ENCODE measurements at places on chromosomes 1 and 21.

GRCh38 chr1:178821134-178821866 lies 49.6 kb downstream of the ANGPTL1 start:
- no peak for DNase-seq

DNA sequence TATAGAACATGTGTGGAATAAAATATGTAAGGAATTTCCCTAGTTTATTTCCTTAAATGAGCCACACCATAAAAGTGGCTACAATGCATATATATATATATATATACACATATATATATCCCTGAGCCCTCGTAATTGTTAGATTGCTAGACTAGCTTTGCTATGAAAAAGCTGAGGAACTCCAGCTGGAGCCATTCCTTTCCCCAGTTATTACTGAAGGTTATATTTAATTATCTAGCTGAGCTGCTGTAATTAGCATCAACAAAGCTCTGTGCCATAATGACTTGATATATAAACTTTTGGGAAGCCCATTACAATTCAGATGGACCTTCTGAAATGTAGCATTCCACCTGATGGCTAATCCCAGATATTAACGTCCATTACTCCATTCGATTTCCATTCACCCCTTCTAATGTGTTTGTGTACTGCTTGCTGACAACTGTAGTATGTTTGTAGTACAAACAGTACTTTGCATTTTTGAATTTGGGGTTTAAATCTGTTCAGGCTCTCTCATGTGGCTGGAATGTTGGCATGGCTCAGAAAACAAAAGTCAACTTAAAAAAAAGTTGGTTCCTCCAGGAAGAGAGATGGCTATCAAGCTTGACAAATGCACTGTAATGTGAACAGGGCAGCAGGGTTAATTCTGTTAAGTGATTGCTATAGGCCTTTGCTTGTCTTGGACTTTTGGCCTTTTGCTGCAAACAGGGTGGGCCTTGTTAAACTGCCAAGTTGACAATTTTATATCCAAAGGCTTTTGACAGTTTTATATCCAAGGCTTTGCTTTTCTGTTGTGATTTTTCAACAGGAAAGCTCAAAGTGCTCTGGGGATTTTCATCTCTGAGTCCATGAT lies 170.0 kb downstream of the LTN1 start:
- DNase-seq, result no peak

DNA sequence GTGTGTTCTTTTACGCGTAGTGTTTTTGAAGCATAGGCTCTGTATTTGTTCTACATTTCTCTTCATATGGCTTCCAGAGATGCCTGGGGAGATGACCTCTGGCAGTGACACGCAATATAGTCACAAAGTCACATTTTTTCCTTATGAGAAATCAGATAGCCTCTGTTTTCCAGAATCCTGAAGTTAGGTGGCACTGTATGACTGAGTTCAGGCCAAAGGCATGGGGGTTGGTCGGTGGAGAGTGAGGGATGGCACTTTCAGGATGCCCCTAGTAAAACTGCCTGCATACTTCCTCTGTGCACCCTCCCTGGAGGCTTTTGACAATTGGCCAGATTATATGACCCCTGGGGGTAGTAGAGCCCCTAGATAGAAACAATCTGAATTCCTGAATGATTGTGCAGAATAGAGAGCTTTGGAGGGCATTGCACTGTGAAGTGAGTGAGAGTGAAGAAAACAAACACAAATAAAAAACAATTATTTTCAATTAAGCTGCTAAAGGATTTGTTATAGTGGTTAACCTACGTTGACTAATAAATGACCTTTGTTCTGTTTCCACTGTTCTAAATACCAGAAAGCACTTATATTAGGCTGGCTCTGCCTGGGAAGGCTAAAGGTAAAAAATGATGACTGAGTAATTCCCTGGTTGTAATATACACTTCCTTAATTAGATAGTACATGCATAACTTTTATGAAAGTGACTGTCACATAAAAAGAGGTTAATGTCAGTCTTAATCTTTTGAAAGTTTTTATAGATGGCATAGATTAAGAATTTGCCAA lies 1660.8 kb downstream of the PLA2G4A start:
- DNase-seq, result peak; percentile 60

- no peak for DNase-seq
These were observed 5.8 kb downstream of the AVPR1B start for GRCh38 chr1:206111271-206111927.

GRCh38 chr1:226444901-226445300 lies 37.0 kb upstream of the PARP1 start:
- DNase-seq, result no peak

DNA sequence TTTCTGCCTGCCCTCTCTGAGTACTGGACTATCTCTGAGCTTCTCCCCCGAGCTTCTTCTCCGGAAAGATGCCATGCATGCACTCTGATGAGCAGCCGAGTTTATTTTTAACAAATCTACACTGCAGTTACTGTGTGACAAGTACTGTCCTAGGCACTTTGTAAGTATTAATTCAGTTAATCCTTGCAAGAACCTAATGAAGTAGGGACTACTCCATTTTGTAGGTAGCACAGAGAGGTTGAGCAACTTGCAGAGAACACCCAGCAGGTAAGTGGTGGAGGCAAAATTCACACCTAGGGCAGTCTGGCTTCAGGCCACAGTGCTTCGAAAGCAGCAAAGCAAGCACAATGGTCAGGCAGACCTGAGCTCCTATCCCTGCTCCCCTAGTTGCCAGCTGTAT lies 3.8 kb upstream of the TAL1 start:
- no peak for DNase-seq

DNA sequence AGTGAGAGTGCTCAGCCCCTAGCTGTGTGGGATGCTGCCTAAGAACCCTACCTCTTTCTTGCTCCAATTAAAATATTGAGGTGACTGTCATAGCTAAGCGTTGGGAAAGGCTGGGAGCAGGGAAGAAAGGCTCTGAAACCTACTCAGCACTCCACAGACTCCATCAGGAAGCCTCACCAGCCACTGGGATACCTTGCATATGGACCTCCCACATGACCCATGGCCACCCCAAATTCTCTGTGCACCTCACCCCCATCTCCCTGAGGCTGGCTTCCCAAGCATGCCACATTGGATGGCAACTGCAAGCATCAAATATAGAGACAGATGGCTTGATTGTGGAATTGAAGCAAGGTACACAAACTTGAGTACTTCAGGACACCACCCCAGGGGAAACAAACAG lies 41.8 kb downstream of the FLVCR1 start:
- DNase-seq, result no peak

DNA sequence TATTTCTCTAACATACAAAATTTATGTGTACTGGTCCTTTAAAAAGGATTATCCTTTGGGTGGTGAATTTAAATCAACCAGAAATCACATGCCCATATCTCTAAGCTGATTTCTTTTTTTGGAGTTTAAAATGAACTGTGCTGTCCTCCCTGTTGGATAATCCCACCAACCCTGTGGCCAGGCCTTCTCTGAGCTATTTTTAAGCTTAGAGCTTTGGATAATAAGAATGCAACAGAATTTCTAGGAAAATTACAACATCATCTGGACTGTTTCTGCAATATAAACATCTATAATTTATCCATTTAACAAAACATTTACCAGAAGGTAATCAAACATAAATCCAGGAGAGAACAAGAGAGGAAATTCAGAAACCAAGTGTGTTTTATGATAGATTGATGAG lies 88.3 kb downstream of the LRRC40 start:
- no peak for DNase-seq

- DNase-seq, result no peak
These were observed 13.3 kb downstream of the ARV1 start for GRCh38 chr1:230992100-230992774.

DNA sequence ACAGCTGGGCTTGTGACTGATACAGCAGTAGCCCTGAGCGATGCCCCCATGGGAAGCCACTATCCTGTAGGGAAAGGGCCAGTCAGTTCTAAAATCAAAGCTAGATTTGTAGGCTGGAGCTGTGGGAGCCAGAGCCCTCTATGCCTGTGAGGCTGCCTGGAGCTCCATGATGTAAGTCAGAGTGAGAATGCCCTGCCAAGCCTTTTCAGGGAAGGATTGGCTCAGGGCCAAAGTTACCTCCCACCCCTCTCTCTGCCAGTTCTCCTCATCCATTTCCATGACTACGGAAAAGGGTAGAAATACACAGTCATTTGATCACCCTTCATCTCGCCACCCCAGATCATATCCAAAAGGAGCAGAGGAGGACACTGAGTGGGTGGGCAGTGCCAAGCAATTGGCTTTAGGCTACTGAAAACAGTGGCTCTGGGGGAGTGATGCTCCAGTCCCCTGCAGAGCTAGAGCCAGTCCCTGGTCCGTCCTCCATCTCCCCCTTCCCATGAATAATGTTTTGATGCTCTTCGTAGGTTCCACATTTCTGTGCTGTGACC lies 59.5 kb upstream of the KCNA3 start:
- DNase-seq, result no peak

DNA sequence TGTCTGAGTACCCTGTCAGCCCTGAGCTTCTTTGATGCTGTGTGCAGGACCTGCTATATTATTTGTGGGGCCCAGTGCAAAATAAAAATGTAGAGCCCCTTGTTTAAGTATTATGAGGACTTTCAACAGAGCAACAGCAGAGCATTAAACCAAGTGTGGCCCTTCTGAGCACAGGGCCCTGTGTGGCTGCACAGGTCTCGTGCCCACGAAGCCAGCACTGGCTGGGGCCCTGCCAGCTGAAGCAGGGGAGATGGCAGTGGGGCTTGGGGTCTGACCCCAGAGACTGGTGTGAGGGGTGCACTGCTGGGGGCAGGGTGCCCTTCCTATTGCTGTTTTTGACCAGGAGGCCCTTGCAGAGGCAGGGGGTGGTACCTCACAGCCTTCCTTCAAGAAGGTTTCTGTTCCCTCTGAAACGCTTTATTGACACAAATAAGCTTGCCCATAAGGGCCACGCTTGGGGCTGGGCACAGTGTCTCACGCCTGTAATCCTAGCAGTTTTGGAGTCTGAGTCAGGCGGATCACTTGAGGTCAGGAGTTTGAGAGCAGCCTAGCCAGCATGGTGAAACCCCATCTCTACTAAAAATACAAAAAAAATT lies 2.2 kb upstream of the SEMA4A start:
- peak; percentile 33 for DNase-seq

DNA sequence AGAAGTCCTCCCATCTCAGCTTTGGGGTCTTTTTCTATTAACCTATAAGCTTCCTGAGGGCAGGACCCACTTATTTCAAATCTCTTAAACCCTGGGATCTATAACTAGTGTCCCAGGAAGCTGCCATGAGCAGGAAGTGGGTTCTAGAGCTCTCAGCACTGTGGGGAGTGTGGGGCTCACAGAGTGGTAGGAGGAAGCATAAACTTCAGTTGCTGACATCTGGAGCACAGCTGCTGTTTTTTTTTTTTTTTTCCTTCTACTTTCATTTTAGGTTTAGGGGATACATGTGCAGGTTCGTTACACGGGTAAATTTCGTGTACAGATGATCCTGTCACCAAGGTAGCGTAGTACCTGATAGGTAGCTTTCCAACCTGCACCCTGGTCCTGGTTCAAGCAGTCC lies 59.3 kb downstream of the AK4 start:
- no peak for DNase-seq

GRCh38 chr21:17834639-17835354 lies 15.6 kb upstream of the C21orf91 start:
- no peak for DNase-seq
